ENCODE measurements at places on chromosomes 3 and 15. TPM values are rescaled to one million over a fixed set of nuclear protein-coding genes. Genes with fewer than 3 reads are reported as not detected.

DNA sequence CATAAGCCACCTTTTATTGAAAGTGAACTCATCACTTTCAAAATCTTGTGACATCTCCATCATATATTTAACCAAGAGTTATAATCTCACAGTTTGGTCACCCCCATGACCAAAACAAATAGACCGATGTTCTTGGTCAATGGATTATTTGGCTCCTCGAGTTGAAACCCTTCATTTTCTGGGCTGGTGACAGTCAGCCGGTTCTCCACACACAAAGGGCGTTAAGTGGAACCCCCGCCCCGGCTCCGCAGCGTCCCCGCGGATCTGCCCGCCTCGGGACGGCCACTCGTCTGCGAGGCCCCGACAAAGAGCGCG is 772 bp downstream of the TSPAN3 start:
- no peak for DNase-seq
- no peaks in the 10 kb centered on the region for H3K27me3 ChIP-seq
- H3K36me3 ChIP-seq, result no peaks in the 10 kb centered on the region
- peaks cover 42% of the 10 kb centered on the region for H3K4me1 ChIP-seq
- no peak overlapping the region for H3K27ac ChIP-seq
- peak overlapping the region; percentile 88 for H3K4me3 ChIP-seq

- no peak overlapping the region for H3K4me3 ChIP-seq
- peaks cover 16% of the 10 kb centered on the region for H3K36me3 ChIP-seq
- H3K4me1 ChIP-seq, result peaks cover 9% of the 10 kb centered on the region
- no peaks in the 10 kb centered on the region for H3K27me3 ChIP-seq
Observed at GRCh38 chr3:48696601-48697000, 10.9 kb upstream of the NCKIPSD start.

Gene ANKRD63
- not detected for total RNA-seq

DNA sequence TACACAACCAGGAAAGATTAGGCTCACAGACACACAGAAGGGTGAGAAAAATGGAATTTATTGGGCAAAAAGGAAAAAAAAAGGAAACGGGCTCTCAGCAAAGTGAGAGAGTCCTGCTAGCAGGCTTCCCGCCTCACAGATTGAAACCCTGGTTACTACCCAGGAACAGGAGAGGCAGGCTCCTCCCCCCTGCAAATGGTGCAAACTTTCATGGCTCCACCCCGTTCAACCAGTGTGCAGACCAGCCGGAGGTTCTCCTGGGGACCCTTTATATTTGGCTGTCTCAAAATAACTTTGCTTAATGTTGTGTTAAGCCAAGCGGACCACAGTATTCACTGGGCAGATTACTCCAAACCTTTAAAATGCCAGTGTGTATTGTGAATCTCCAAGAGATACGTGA is 40.3 kb downstream of the IL1RAP start:
- H3K27ac ChIP-seq, result no peak overlapping the region
- peaks cover 14% of the 10 kb centered on the region for H3K4me1 ChIP-seq
- H3K36me3 ChIP-seq, result no peaks in the 10 kb centered on the region
- H3K27me3 ChIP-seq, result no peaks in the 10 kb centered on the region

DNA sequence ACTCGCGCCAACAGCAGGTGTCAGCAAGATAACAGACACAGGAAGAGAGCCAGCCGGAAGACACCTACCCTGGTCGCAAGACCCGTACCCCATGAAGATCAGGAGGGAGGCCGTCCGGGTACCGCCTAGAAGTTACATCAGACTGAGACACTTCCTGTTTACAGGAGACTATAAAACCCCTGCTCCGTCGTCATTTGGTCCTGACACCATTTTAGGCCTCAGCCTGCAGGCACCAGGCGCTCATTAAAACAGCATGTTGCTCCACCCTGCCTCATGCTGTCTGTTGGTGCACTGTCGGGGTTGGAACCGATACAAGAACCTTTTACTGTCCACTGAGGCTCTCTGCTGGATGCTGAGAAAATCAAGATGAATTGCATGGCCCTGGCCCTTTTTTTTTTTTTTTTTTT is 15.6 kb upstream of the PRTG start:
- no peaks in the 10 kb centered on the region for H3K36me3 ChIP-seq
- H3K27me3 ChIP-seq, result no peaks in the 10 kb centered on the region
- no peak overlapping the region for H3K27ac ChIP-seq
- H3K4me3 ChIP-seq, result no peak overlapping the region
- H3K4me1 ChIP-seq, result no peaks in the 10 kb centered on the region

DNA sequence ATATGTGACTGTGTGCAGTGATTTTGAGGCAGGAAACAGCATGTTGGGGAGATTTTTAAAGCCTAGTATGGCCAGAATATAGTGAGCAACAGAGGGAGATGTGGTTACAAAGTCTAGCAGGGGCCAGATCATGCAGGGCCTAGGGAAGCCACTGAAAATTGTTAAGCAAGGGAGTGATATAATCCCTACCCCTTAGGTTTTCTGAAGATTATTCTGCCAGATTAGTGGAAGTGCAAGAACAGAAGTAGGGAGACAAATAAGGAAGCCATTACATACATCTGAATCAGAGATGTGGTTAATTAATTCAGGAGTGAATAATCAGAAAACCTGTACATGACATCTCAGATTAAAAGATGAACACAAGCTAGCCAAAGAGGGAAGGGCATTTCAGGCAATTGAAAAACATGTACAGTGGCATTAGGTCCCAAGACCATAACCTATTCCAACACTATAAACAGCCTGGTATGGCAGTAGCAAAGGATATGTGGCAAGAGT is 54.8 kb downstream of the MSL2 start:
- no peaks in the 10 kb centered on the region for H3K27me3 ChIP-seq
- peak overlapping the region; percentile 1 for H3K27ac ChIP-seq
- no peak overlapping the region for H3K4me3 ChIP-seq
- peaks cover 20% of the 10 kb centered on the region for H3K4me1 ChIP-seq

DNA sequence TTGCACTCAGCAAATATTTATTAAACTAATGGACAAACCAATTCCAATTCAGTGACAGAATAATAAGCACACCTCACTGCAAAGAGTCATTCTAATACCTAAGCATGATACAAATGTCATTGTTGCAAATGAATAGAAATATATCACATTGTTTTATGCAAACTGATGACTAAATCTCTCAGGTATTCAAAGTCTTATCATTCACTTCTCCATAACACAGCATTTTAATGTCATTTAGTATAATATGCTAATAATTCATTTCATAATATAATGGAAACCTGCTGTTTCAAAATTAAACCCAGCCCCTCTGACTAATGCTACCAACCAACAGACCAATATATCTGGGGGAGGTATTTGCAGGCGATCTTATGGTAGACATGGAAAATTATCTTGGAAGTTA is 71.8 kb downstream of the FGF7 start:
- H3K4me3 ChIP-seq, result no peak overlapping the region
- no peaks in the 10 kb centered on the region for H3K36me3 ChIP-seq
- DNase-seq, result no peak
- no peaks in the 10 kb centered on the region for H3K4me1 ChIP-seq
- no peak overlapping the region for H3K27ac ChIP-seq
- H3K27me3 ChIP-seq, result no peaks in the 10 kb centered on the region

GRCh38 chr3:4426261-4426781 is 40.7 kb downstream of the SUMF1 start:
- H3K27me3 ChIP-seq, result no peaks in the 10 kb centered on the region
- no peak overlapping the region for H3K4me3 ChIP-seq
- peaks cover 11% of the 10 kb centered on the region for H3K36me3 ChIP-seq
- H3K4me1 ChIP-seq, result peaks cover 48% of the 10 kb centered on the region

Gene LYZL4
- not detected for total RNA-seq

Gene CCR8
- total RNA-seq, result 1.7 TPM

- peak overlapping the region; percentile 43 for H3K4me3 ChIP-seq
- peaks cover 17% of the 10 kb centered on the region for H3K36me3 ChIP-seq
- DNase-seq, result no peak
- H3K27me3 ChIP-seq, result peaks cover 84% of the 10 kb centered on the region
- H3K27ac ChIP-seq, result peak overlapping the region; percentile 2
Observed at GRCh38 chr15:60001610-60002527, 2.2 kb upstream of the FOXB1 start.

GRCh38 chr15:65303687-65304380 is 643 bp upstream of the RNU5B-1 start:
- peak overlapping the region; percentile 88 for H3K4me3 ChIP-seq
- DNase-seq, result no peak
- H3K27me3 ChIP-seq, result no peaks in the 10 kb centered on the region
- peaks cover 28% of the 10 kb centered on the region for H3K4me1 ChIP-seq

Gene CCR3
- total RNA-seq, result not detected

GRCh38 chr3:172228036-172228415 is 188.6 kb downstream of the FNDC3B start:
- peaks cover 1% of the 10 kb centered on the region for H3K36me3 ChIP-seq
- no peak for DNase-seq
- H3K4me1 ChIP-seq, result peaks cover 2% of the 10 kb centered on the region
- H3K27ac ChIP-seq, result no peak overlapping the region
- no peak overlapping the region for H3K4me3 ChIP-seq

DNA sequence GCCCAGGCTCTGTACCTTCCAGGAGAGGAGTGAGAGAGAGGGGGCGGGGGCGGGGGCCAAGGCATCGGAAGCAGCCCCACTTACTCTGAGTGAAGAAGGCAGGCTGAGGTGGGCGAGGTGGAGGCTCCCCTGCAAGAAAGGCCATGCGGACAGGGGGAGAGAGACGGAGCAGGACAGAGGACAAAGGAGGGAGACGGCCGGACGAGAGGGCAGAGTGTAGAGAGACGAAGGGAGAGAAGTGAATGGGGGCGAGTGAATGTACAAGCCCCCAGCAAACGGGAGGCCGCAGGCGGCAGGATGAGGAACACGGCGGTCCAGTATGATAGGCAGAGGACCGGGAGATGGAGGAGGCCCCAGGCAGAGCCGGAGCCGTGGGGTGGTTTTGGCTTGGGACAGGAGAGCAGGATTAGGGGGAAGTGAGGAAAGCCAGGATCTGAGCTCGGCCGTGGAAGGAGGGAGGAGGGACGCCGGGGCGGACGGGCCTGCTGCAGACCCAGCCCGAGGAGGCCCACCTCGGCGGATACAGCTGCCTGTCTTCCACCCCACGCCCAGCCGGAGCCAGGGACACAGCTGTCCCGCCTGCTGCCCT is 38.8 kb downstream of the TNK2 start:
- no peak overlapping the region for H3K4me3 ChIP-seq
- no peaks in the 10 kb centered on the region for H3K27me3 ChIP-seq
- no peaks in the 10 kb centered on the region for H3K4me1 ChIP-seq
- no peaks in the 10 kb centered on the region for H3K36me3 ChIP-seq
- no peak overlapping the region for H3K27ac ChIP-seq

- H3K36me3 ChIP-seq, result no peaks in the 10 kb centered on the region
- H3K4me1 ChIP-seq, result no peaks in the 10 kb centered on the region
- H3K27me3 ChIP-seq, result no peaks in the 10 kb centered on the region
- H3K27ac ChIP-seq, result no peak overlapping the region
- DNase-seq, result no peak
- no peak overlapping the region for H3K4me3 ChIP-seq
Observed at GRCh38 chr15:80739919-80740318, 39.3 kb upstream of the CEMIP start.

DNA sequence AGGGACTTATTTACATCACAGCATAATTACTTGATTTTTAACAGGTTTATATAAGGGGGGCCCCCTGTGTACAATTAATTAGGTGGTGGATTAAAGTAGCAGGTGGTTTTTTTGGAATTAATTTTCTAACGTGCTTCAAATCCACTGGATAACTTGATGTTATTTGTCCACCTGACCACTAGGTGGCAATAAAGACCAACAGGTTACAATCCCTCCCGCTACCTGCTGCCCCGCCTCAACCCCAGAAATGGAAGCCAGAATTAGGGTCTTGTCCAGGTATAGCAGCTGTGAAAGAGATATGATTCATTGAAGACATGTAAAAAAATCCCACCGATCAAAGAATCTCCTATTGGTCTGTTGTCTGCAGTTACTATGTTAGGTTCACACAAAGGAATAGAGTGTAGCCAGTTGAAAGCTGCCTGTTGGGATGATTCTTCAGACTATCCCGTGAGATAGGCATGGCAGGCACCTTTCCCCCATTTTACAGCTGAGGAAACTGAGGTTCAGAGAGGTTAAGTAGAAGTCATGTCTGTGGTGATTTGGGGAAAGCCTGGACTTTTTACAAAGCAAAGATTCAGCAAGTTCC is 44.0 kb downstream of the MFSD1 start:
- H3K27ac ChIP-seq, result no peak overlapping the region
- H3K4me3 ChIP-seq, result no peak overlapping the region
- no peaks in the 10 kb centered on the region for H3K36me3 ChIP-seq
- DNase-seq, result peak; percentile 36

DNA sequence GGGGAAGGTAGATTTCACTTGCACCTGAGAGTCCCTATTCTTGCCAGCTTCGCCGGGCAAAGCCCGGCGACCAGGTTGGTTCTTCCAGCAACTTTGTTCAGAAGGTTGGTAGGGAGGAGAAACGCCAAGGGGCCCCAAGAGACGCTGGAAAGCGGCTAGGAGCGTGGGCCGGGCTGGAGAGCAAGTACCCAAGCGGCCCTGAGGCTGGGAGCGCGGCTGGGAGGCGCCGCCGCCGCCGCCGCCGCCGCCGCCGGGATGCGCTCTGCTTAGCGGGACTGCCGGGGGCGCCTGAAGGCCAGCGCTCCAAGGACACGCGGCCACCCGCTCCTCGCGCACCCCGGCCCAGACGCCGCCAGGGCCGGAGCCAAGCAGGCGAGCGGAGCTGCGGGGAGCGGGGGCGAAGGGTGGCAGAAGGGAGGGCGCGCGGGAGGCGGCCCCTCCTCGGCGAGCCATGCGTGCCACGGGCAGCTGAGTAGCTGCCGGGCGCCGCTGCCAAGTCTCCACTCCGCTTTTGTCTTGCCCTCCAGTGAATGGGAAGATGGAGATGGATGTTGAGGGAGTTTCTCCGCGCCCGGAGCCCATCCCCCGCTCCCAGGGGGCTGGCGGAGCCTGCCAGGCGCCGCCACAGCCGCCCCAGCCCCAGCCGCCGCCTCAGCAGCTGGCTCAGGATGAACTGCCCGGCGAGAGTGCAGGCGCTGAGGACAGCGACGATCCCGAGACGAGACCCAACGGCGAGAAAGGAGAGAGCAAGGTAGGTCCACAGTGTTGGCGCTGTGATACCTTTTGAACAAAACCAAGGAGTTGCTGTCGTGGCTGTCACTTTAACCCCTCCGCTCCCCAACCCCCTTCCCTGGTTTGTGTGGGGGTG is 227.4 kb upstream of the AZI2 start:
- H3K4me1 ChIP-seq, result peaks cover 10% of the 10 kb centered on the region
- DNase-seq, result no peak
- no peaks in the 10 kb centered on the region for H3K36me3 ChIP-seq
- H3K4me3 ChIP-seq, result peak overlapping the region; percentile 41

Gene RCCD1
- total RNA-seq, result 27.6 TPM

DNA sequence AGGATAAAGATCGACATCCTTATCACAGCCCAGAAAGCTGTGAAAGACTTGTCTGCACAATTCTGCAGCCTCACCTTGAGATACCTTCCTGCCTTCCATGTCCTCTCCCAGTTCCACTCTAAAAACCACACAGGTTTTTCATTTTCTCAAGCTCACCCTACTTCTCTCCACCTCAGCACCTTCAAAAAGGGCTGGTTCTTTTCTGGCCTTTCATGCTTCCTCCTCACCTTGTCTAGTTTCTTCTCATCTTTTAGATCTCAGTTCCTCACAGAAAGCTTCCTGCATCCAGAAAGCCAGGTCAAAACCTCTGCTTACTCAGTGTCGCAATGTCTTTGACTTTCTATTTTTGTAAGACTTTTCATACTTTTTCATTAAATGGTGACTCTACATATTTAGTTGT is 140.2 kb upstream of the STT3B start:
- no peaks in the 10 kb centered on the region for H3K36me3 ChIP-seq
- no peak for DNase-seq
- peaks cover 7% of the 10 kb centered on the region for H3K4me1 ChIP-seq
- H3K4me3 ChIP-seq, result no peak overlapping the region
- H3K27me3 ChIP-seq, result no peaks in the 10 kb centered on the region

Gene GAP43
- total RNA-seq, result not detected

GRCh38 chr15:52003710-52004109 is 15.3 kb upstream of the MAPK6 start:
- peaks cover 2% of the 10 kb centered on the region for H3K36me3 ChIP-seq
- peaks cover 54% of the 10 kb centered on the region for H3K4me1 ChIP-seq
- H3K4me3 ChIP-seq, result no peak overlapping the region
- no peak overlapping the region for H3K27ac ChIP-seq
- H3K27me3 ChIP-seq, result peaks cover 7% of the 10 kb centered on the region
- DNase-seq, result no peak
